Uterus (tissue), 4 donors: ENCODE measurements at places on chromosomes 2 and 18. TPM values are rescaled to one million over a fixed set of nuclear protein-coding genes. Genes with fewer than 3 reads are reported as not detected.

DNA sequence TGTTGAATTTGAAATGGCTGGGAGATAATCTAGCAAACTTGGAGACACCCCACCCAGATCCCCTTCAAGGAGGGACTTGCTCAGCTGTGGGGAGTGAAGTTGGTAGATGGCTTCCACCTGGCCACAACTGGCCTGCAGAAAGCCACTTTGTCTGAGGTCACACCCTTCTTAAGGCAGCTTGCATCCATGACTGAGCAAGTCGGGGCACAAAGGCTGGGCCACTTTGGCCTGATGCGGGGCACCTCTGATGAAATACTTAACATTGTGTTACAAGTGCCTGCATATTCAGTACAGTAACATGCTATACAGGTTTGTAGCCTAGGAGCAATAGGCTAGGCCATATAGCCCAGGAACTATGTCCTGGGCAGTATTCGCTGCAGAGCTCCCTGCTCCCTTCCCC, 13.4 kb upstream of the RPL37A start:
- no peak for DNase-seq

DNA sequence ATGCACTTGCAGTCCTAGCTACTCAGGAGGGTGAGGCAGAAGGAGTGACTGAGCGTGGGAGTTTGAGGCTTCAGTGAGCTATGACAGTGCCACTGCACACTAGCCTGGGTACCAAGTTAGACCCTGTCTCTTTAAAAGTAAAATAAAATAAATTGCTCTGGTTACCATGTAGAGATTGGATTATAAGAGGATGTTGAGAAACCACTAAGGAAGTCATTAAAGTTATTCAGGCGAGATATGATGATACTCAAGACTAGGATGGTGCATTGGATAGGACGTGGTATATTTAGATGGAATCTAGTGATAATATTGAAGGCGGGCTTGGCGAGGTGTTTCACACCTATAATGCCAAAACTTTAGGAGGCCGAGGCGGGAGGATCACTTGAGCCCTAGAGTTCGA, 50.6 kb downstream of the BMPR2 start:
- DNase-seq: no peak

DNA sequence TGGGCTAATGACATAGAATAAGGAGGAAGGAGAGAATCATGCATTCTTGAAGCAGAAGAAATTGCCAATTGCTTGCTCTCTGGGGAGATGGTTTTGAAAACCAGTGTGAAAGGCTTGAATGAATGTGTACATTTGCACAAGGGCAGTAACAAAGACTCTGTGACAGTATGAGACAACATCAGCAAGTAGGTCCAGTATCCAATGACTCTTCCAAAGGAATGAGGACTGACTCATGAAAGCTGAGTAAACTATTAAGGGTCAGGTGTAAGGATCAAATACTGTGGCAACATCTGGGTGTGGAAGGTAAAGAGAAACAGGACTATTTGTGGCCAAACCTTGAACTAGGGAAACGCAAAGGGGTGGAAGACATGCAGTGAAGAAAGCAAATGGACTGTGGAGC, 886.0 kb upstream of the CHAC2 start:
- DNase-seq: no peak

- no peak for DNase-seq
Observed at GRCh38 chr2:111634995-111635538, 248.9 kb downstream of the ANAPC1 start.

DNA sequence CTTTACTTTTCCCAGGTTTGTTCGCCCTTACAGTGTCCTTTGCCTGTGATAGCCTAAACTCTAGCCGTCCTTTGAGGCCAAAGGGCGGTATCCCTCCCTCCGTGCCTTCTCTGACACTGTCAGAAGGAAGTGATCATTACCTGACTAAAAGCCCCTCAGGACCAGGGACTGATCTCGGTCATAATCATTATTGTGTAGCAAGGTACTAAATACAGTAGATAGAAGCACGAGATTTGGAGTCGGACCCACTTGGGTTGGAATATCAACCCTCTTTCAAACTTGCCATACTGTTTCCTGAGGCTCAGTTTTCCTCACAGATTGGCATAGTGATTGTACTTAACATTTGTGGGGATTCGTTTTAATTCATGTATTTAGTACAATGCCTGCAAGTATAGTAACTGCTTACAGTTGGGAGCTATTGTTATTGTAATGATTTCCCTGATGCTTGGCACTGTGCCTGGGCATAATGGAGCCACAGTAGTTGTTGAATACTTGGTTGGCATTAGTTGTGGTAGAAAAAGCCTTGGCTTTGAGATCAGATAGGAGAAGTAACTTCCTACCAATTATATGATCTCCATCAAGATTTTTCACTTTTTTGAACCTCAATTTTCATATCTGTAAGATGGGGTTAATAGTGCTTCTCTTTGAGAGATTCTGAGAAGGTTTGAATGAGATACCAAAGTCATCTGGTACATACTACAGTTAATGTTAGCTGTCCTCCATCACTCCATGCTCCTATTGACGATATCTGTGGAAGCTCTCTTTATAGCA, 836 bp downstream of the STK11IP start:
- no peak for DNase-seq

- no peak for DNase-seq
Observed at GRCh38 chr2:122266636-122267035, 511.2 kb downstream of the TSN start.

DNA sequence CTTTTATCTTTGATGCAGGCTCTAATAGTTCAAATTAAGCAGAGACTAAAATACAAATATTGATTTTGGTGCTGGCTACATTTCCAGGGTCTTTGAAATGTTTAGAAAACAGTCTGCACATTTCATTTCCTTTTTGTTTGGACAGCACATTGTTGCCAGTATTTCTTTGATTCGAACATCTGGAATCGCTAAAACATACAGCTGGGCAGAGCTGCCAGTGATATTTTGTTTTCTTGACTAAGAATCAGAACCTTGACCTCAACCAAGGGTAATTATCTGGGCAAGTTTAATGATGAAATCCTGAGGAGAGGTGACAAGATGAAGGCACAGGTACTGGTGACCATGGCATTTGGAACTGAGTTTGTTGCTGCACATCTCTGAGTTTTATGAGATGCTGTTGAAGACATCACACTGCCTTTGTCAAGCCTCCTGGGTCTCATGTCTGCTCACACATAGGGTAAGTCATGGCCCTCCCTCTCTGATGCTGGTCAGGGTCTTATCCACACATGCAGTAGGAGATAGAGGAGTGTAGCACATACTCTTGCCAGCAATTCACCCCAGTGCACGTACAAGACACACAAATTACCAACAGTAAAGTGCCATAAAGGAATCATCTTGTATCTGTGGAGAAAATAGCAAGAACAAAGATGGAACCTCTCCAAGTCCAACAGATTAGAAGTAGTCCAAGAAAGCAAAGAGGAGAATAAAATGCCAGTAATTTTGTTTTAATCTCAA, 391.9 kb downstream of the RND3 start:
- no peak for DNase-seq

DNA sequence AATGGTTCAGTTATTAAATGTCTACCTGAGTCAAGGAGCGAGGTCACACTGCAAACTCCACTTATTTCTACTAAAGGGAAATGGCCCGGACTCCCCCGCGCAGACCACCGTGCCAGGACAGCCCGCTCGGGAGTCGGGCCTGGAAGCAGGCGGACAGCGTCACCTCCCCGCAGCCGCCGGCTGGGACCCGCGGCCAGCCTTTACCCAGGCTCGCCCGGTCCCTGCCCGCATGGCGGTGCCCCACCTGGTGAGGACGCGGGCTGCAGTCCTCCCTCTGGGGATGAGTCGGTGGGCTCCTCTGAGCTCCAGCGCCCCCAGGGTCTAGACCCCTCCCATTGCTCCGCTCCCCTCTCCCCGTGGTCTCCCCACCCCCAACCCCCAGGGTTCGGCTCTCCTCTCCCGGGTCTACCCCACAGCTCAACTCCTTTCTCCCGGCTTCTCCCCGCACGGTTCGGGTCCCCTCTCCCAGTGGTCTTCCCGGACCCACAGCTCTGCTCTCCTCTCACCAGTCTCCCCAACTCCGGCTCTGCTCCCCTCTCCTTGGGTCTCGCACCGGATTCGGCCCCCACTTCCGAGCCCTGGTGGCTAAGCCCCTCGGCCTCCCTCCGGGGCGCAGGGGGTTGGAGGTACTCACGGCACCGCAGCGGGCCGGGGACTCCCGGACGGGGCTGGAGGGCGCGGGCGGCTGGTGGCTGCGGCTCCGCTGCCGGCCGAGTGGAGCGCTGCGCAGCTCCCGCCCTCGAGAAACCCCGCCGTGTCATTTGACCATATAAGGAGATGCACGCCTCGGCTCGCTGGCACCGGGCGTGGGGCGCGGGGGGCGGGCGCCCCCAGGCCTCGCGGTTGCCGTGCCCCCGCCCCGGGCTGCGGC, at the start of gene FHL2:
FHL2 (minus strand) TSS at position 716 of the 871 bp plus-strand sequence. CDS start 12,535 bp downstream, outside the sequence.
- peak; percentile 80 for DNase-seq

- DNase-seq: no peak
Observed at GRCh38 chr2:195360242-195360641, 296.8 kb upstream of the SLC39A10 start.

- no peak for DNase-seq
Observed at GRCh38 chr18:55319459-55320193, 268.4 kb downstream of the TCF4 start.

GRCh38 chr18:33097126-33097525, 324.3 kb upstream of the KLHL14 start:
- no peak for DNase-seq

DNA sequence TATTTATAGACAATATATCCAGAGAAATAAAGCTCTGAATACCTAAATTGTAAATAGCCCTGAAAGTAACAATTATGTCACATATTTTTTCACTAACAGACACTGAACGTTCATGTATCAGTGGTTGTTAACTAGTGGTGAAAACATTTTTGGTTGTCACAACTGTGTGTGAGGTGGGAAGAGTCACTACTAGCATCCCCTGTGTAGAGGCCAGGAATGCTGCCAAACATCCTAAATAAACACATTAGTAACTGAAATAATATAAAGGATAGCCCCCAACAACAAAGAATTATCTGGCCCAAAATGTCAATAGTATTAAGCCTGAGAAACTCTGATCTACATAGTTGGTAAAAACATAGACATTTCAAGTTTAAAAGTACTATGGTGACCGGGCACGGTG, 64.5 kb downstream of the ROCK1 start:
- DNase-seq: no peak

DNA sequence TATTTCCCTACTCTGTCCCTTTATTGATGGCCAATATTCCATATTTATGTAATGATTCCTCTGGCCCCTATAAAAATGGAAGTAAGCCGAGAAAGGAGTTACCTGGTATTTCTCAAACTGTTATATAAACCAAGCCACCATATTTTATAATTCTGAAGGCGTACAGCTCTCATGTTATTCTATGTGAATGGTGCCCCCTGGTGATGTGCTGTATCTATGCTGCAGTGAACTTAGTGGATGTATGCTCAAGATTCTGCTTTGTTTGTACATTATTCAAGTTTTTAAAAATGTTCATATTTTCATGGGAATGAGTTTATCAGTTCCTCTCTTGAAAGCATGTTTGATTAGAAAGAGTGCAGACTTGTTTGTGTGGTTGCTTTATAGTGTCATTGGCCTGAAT, 194.5 kb upstream of the LRRTM1 start:
- DNase-seq: no peak

DNA sequence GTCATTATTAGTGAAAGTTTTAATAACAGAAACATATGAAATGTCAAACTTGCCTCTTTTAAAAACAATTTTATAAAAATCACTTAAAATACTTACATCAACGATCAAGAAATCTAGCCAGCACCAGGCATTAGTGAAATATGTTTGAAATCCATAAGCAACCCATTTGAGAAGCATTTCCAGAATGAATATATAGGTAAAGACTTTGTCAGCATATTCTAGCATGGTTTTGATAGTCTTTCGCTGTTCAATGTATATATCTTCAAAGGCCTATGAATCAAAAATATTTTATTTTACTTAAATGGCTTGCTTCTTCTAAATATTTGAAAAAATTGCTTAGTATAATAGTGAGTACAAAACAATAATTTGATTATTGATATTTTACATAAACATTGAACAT, 91.1 kb downstream of the SCN3A start:
- no peak for DNase-seq

DNA sequence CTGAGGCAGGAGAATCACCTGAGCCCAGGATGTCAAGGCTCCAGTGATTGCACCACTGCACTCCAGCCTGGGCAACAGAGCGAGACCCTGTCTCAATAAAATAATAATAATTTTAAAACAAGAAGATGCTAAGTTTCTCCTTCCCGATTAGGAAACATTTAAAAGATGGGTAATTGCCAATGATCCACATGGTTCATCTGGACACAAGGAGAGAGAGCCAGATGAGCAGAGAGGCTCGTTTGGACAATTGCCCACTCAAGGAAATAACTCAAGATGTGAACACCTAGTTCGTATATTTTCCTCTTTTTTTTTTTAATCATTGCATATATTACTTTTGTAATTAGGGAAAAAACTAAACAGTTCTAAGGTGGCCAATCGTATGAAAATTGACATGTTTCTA, 3.6 kb upstream of the ACTG2 start:
- DNase-seq: no peak

DNA sequence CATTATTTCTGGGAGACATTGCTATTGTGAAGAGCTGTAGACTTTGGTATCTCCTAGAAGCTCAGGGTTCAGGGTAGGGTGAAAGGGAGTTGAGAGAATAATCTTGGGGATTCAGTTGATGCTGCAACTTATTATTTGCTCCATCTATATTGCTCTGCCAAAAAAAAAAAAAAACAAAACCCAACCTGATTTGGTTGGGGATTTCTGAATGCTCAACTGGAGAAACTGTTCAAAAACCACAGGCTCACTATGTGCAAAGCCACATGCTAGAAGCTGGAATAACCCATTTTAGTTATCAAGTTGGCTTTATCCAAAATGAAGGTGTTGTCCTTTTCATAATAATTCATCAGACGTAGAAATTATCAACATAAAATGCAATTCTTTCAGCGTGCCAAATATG, 309.1 kb downstream of the TGIF1 start:
- no peak for DNase-seq

GRCh38 chr2:120794716-120795115, 59.0 kb downstream of the GLI2 start:
- peak; percentile 32 for DNase-seq

DNA sequence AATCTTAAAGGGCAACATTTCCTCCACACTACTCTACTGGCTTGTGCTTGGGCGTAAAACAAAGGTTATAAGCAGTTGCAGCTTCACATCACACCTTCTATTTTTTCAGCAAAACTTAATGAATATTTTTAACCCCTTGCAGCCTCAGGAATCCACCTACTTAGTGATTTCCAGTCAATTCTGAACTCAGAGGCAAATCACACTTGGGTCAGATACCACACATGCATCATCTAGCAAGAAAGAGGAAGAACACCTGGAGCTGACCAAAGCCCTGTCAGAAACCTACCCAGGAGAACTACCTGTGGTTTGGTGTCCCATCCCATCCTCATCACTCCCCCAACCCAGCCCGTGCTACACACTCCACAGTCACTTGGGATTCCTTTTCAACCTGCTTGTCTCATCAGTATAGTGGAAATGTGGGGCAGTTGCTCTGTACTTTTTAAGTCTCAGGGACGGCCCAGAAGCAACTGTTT, 25.5 kb downstream of the PIAS2 start:
- no peak for DNase-seq

The NTSR2 gene
- total RNA-seq: not detected

The PTPN4 gene
- total RNA-seq: 49.1 TPM

The TUBA4B gene
- total RNA-seq: not detected

The MSTN gene
- not detected for total RNA-seq

The EPHA4 gene
- 78.9 TPM for total RNA-seq

The POTEC gene
- total RNA-seq: not detected

The SIGLEC15 gene
- not detected for total RNA-seq

The RGPD4 gene
- total RNA-seq: not detected

The STARD6 gene
- not detected for total RNA-seq
